ENCODE measurements at places on chromosomes 7 and 10. TPM values are rescaled to one million over a fixed set of nuclear protein-coding genes. Genes with fewer than 3 reads are reported as not detected.

The SP8 gene
- total RNA-seq = not detected

The RAB19 gene
- total RNA-seq = not detected

The ETV1 gene
- total RNA-seq = 4.5 TPM

The LIPN gene
- not detected for total RNA-seq

The FAM25G gene
- total RNA-seq = not detected

The SPAG6 gene
- total RNA-seq = not detected

The ABCB4 gene
- total RNA-seq = 0.32 TPM

The CTTNBP2 gene
- not detected for total RNA-seq

The CDH23 gene
- 0.06 TPM for total RNA-seq

The OIT3 gene
- 0.13 TPM for total RNA-seq

The CTAGE8 gene
- total RNA-seq = not detected

The MCM10 gene
- total RNA-seq = 14.2 TPM

The GBX1 gene
- total RNA-seq = not detected

The RPEL1 gene
- not detected for total RNA-seq

The NRCAM gene
- 7.0 TPM for total RNA-seq

The ARMC10 gene
- total RNA-seq = 28.6 TPM

The ABCC2 gene
- 0.65 TPM for total RNA-seq

The PSD gene
- under 0.01 TPM for total RNA-seq

The LEP gene
- total RNA-seq = not detected

The USP6NL gene
- total RNA-seq = 20.5 TPM

The PARD3 gene
- 45.8 TPM for total RNA-seq

The CNNM1 gene
- total RNA-seq = not detected

The SPDYE5 gene
- total RNA-seq = not detected

The AS3MT gene
- 1.1 TPM for total RNA-seq

The ZNF518A gene
- 19.4 TPM for total RNA-seq

The C7orf25 gene
- total RNA-seq = 6.5 TPM

The NKX1-2 gene
- total RNA-seq = not detected

The ANXA8 gene
- total RNA-seq = not detected

The ITPRID1 gene
- not detected for total RNA-seq

The MYL10 gene
- total RNA-seq = not detected

The CPA1 gene
- total RNA-seq = not detected

The CTNNA3 gene
- total RNA-seq = not detected

The PDCD11 gene
- total RNA-seq = 52.0 TPM

The NKX2-3 gene
- total RNA-seq = under 0.01 TPM

The ADARB2 gene
- not detected for total RNA-seq

The DNAH11 gene
- total RNA-seq = 0.31 TPM

The CPA2 gene
- total RNA-seq = not detected

The ACSM6 gene
- total RNA-seq = not detected

The SVIL gene
- total RNA-seq = 49.7 TPM

The GIMAP7 gene
- 41.2 TPM for total RNA-seq

The HOXA1 gene
- total RNA-seq = 0.49 TPM

The ITGA8 gene
- total RNA-seq = 0.25 TPM

The TSPAN13 gene
- 44.4 TPM for total RNA-seq

All from bladder microvascular endothelial cell (primary cell).